Adrenal gland (tissue), 19 donors: ENCODE measurements at places on chromosomes 12 and 14.

DNA sequence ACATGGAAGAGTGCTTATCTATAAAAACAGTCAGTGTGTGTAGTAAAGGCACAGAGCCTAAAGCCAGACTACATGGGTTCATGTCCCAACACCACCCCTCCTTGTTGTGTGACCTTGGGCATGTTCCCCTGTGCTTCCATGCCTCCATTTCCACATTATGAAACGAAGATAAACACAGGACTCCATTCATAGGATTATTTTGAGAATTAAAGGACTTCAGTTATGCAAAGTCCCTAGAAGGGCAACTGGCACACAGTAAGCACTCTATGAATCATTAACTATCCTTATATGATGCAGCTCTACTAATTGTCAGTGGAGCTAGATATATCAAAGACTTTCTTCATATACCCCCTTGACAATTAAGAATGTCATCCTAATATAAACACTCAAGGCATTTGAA is 17.8 kb downstream of the IFNG-AS1 start:
- DNase-seq: no peak

DNA sequence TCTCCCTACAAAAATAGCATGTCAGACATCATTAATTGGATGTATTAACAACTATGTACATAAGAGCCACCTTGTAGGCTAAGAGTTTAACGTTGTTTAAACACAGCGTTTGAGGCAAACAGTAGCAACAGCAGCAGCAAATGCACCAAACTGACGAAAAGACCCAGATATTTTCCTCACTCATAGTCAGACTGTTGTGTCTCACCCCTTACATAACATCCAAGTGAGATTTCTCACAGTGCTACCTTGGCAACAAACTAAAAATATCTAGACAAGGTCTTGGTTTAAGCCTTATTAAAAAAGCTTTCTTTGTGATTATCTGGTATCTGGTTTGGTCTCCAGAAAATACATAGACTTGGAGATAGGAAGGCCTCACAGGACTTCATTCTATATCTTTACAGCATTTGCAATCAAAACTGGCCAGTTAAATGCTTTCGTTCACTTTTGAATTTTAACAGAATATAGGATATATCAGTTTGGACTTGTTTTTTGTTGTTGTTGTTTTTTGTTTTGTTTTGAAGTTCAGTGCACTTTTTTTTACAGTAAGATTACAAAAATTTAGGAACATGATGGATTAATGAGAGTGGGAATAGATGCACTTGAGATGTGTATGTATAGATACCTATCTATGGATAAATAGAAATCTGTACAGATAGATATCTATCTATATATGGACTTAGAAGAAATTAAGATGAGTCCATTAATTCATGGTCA is 4.1 kb downstream of the BHLHE41 start:
- DNase-seq: no peak

DNA sequence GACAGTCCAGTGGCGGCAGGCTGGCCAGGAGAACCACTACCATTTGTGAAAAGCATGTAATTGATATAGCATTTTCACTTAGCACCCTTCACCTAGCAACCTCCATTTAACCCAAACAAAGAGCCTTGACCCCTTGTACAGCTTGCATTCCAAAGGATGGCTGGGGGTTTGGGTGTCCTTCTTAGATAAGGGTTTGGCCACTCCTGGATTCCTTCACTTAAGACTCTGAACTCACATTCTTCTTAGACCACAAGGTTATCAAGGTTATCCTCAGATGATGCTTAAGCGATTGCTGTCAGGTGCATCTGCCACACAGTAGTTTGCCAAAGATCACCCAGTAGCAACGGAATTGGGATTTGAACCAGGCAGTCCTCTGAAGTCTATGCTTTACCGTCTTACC is 102.8 kb downstream of the ZNF664 start:
- no peak for DNase-seq

GRCh38 chr14:23449314-23449713 is 13.9 kb upstream of the MYH7 start:
- no peak for DNase-seq

- DNase-seq: no peak
Observed at GRCh38 chr12:11510671-11511070, 115.3 kb upstream of the PRB2 start.

DNA sequence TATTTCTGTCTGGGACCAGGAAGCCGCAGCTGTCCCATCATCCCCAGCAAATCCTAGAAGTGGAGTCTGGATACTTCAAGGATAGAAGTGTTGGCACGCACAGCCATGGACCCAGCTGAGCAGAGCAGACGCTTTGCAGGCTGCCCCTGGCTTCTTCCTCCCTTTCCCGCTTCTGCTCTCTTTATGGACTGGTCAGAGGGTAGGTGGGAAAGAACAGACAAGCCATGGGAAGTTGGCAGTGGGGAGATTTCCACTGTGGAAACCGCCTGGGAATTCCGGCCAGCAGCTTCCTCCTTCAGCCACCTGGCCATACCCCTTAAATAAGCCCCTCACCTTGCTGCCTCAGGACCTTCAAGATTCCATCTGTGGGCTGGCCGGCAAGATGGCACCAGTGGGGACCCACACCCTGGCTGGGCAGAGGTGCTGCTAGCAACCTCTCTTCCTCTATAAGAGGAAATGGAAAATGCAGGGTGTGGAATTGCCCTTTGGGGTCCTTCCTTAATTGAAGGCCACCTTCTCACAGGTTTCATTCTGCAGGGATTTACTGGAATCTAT is 20.6 kb downstream of the OTUB2 start:
- peak; percentile 19 for DNase-seq

DNA sequence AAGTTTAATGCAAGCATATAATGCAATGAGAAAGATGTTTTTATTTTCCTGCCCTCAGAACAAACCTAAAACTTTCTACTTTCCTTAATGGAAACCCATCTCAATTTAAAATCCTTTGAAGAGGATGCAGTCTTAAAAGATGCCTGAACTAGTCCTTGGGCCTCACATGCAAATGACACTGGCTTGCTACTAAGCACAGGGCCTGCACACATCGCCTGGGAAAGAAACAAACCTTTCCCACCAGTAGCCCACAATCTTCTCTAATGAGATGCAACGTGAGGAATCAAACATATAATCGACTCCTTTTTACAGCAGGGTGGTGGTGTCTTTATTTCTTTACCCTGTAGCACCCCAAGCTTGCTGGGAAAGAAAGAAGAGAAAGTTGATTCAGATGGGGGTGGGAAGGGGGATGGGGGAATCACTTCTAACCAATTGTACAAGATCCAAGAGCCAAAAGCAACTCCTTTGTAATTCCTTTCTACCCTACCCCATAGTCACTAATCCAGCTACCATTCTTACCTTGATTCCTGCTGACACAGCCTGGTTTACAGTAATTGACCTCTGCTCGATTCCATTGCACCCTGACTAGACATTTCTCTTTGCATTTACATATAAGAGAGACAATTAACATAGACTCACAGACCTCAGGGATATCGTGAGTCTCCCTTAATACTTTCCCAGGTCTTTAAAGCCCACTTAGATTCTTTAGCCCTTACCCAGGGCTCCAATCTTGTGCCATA is 69.5 kb upstream of the FERMT2 start:
- no peak for DNase-seq

GRCh38 chr12:7411343-7411742 is 32.6 kb downstream of the CD163L1 start:
- no peak for DNase-seq
